ENCODE measurements at places on chromosomes 13 and 19.

DNA sequence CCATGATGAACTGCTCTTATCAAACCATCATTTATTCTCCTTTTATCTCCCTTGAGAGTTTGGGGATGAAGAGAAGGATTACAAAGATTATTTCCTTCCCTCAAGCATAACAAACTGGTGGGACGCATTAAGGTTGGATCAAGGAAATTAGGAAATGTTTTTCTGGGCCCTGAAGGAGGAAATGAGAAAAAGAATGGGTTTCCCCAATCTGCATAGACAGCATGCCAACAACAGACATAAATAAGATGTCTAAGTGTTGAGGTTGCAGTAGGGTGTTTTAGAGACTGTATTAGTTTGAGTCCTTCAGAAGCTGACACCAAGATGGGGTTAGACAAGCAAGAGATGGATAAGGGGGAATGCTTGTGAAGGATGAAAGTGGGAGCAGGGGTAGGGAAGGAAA, 7.3 kb downstream of the EPSTI1 start:
- DNase-seq = no peak

DNA sequence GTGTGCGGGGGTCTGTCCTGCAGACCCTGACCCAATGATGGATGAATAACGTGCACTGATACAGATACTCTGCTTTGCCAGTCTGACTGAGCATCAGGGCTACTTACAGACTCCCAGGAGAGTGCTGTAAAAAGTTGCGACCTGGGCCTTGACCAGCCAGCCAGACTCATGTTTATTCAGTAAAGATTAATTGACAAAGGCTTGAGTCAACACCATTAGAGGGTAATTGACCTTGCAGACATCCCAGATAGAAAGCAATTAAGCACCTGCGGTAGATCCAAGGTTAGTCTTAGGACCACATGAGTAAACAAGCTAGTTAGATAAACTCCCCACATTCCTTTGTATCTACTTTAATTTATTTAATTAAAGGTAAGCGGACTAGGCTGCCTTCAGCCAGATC, 10.4 kb downstream of the NUDT19 start:
- DNase-seq = no peak

GRCh38 chr19:40693896-40694295, 3.4 kb upstream of the NUMBL start:
- no peak for DNase-seq

DNA sequence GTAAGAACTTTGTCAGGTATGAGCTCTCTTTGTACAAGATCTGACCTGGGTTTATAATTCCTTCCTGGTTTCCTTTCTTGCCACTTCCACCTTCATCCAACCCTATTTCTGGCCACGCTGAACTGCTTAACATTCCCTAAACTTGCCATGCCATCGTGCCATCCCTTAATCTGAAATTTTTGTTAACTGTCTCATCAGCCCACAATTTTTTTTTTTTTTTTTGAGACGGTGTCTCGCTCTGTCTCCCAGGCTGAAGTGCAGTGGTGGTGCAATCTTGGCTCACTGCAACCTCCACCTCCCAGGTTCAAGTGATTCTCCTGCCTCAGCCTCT, 144.6 kb downstream of the GGACT start:
- DNase-seq = no peak
